ENCODE measurements at places on chromosomes 7 and 10.

DNA sequence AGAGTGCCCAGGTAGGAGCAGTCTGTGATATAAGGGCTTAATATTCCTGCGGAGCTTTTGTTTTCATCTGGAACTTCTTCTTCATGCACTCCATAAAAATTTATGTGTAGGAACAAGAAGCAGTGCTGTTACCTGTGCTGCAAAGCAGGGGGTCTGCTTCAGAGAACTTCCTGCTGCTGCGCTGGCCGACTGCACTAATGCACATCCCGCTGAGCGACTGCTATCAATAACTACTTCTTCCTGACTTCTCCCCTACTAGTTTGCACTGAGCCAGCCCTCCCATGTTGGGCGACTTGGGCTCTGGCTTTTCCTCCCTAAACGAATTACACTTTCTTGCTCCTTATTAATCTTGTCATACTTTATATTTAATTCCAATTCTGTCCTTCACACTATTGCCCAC, 150.3 kb downstream of the NEBL start:
- no peak for DNase-seq

DNA sequence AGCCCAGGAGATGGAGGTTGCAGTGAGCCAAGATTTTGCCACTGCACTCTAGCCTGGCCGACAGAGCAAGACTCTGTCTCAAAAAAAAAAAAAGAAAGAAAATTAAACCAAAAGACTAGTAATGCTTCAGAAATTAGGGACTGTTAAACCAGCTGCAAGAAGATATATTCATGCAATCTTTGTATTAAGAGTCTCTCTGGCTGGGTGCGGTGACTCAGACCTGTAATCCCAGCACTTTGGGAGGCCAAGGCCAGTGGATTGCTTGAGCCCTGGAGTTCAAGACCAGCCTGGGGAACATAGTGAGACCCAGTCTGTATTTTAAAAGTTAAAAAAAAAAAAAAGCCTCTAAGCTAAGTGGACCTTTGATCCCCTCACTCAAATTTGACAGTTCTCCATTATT, 2.5 kb upstream of the HNRNPF start:
- no peak for DNase-seq

GRCh38 chr10:90344226-90344625, 513.6 kb downstream of the HTR7 start:
- no peak for DNase-seq

DNA sequence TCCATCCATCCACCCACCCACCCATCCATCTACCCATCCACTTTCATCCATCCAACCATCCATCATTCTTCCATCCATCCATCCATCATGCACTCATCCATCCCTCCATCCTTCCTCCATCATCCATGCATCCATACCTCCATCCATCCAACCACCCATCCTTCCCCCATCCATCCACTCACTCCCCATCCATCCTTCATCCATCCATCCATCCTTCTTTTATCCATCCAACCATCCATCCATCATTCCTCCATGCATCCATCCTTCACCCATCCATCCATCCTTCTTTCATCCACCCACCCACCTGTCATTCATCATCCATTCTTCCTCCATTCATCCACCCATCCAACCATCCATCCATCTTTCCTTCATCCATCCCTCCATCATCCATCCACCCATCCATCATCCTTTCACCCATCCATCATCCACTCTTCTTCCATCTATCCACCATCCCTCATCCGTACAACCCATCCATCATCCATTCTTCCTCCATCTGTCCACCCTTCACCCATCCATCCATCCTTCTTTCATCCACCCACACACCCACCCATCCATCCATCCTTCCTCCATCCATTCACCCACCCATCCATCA, 428.2 kb downstream of the DNAJB6 start:
- DNase-seq = no peak

- no peak for DNase-seq
These were observed 928 bp upstream of the CSTF2T start for GRCh38 chr10:51700228-51700817.

DNA sequence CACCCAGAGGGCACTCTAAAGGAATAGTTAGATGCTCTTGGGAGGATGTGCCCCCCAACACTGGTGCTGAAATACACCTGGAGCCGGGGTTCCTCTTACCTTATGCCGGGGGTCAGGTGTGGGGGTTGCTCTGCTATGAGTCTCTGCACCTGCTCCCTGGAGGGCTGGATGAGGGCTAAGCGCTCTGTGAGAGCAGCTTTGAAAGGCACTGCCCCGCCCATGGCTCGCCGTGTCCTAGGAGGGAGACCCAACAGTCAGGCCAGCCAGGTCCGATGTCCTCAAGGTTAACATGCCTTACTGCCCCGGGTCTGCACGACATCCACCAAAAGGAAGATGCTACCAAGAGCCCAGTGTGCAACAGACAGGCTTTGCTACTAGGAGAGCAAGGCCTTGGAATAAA, 31.7 kb downstream of the PSPH start:
- no peak for DNase-seq

- no peak for DNase-seq
These were observed 13.5 kb downstream of the PRF1 start for GRCh38 chr10:70588859-70589570.

GRCh38 chr7:148611692-148612091, 21.1 kb downstream of the C7orf33 start:
- DNase-seq = no peak

DNA sequence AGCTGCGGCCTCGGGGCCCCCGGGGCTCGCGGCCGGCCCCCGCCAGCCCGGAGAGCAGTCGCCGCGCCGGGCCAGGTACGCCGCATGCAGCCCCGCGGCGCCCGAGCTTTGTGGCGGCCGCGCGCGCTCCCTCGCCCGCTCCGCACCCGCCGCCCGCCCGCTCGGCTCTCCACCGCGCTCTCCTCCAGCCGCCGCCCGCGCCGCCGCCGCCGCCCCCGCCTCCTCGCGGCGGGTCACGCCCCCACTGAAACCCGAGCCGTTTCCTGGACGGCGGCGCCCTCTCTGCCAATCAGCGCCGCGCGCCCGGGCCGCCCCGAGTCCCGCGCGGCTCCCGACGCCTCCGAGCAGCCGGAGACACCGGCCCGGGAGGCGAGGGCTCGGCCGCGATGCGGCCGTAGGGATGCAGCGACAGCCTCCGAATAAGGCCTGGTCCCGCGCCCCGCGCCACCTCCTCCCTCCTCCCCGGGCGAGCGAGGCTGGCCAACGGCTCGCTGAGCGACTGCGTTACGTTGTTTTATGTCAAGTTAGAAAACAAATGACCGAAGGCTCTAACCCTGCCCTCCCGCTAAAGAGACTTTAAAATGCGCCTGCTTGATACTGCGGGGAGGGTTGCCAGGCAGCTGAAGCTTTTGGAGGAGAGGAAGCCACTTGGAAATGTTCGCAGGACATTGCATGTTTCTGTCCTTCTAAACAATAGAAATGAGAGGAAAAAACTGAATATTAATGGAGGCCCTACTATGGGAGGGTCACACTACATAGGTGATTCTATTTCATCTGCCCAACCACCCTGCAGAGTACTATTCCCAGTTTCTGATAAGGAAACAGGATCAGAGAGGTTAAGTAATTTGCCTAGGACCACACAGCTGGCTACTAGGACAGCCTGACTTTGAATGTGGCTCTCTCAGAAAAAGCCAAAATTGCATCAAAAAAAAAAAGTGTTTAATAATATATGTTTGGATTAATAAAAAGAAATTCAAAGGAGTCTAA, at the start of gene FGFR2:
TSS of gene FGFR2 (minus strand) at position 182 of the 987 bp plus-strand sequence. CDS start 4,627 bp downstream, outside the sequence.
- DNase-seq = peak; percentile 38

GRCh38 chr10:43969506-43969905, 320.8 kb upstream of the ZNF32 start:
- DNase-seq = no peak

- DNase-seq = no peak
These were observed 75.1 kb downstream of the LYZL2 start for GRCh38 chr10:30554440-30554825.

- no peak for DNase-seq
These were observed 530 bp upstream of the ANXA7 start for GRCh38 chr10:73414230-73414945.

DNA sequence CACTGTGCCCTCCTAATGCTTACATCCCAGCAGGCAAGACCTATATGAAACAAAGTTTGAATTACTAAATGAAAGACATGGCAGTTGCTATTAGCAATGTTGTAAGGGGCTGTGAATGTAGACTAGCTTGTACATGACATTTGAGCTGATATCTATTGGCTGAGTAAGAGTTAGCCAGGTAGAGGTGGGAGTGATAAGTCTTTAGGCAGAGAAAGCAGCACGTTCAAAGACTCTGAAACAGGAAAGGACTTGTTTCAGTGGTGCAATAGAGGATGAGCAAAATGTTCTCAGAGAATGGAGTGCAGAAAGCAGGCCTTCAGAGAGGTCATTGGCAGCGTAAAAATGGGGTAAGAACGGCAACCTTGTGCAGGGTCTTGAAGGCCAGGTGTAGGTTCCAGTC, 687.6 kb downstream of the AUTS2 start:
- DNase-seq = no peak

- DNase-seq = no peak
These were observed 73.4 kb downstream of the SGMS1 start for GRCh38 chr10:50550291-50550839.

GRCh38 chr10:77581738-77582137, 55.9 kb downstream of the KCNMA1 start:
- no peak for DNase-seq

DNA sequence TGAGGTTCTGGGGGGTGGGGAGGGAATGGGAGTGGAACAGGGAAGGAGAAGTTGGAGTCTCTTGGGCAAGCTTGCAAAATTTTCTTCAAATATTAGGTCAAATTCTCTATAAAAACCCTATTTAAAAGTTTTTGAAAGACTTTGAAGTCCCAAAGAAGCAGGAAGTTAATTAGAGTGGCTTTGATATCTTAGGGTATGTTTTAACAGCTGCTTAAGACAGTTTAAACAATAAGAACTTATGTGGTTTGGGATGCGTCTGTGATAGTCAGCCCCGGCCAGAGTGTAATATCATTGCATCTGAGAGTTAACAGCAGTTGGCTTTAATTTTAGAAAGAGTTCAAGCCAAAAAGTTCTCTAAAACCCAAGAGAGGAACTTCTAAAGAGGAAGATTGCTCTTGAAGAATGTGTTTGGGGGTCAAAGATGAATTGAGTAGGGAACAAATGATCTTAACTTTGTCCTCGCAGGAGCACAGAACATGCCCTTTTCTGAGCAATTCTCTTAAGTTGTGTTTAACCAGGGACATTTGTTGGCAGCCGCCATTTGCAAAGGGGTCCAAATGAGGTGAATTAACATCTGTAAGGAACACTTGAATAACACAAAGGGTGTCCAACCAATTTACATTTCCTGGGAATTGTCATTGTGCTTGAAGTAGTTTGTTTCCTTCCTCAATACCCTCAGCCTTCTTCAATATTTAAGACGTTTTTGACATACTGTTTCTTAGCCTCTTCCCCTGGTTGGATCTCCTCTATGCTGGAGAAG, 182.4 kb downstream of the PTEN start:
- DNase-seq = no peak

DNA sequence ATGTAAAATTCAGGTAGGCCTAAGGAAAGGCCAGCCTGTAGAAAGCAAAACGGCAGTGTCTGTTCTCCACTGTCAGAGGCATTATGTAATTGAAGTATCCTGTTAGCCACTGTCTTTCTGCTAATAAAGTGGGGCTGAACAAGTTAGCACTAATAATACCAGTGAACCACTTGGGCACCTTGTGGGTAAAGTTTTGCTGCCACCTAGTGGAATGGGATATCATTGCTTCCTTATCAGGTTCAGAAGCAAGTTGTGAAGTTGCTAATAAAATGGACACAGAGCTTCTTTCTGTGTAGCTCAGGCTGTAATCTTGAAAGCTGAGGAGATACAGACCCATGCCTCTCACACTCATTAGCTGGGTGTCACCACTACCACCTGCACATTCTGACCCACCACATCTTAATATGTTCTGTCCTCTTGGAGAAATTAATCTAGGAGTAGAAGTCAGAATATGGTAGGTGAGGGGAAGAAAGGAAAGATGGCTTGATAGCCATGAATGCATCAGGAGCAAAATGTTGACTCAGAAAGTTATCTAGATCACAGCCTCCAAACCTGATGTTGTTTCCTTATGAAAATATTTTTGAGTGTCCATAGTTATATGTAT, 175.1 kb downstream of the SEPTIN7 start:
- peak; percentile 17 for DNase-seq

DNA sequence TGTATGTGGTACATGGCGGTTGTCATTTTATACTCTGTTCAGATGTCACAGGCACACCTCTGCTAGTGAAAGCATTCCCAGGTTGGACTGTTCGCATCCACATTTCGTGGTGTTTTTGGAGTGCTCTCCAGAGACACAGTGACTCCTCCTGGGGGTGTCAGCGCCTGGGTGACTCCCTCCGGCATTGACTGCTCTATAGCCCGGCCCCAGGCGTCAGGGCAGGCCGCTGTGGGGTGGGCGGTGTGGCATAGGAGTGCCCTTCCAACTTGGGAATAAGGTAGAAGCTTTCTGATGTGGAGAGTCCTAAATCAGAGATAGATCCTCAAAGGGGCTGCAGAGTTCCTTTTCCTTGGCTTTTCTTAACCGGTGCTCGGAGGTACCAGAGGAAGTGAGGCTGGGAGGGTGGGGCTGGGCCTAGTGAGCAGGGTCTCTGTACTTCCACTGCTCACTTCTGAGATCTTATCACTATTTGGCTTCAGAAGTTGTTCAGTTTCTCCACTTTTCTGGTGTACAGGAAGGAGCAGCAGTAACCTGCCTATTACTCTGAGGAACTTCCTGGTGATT, 32.3 kb downstream of the CCNY start:
- DNase-seq = no peak

DNA sequence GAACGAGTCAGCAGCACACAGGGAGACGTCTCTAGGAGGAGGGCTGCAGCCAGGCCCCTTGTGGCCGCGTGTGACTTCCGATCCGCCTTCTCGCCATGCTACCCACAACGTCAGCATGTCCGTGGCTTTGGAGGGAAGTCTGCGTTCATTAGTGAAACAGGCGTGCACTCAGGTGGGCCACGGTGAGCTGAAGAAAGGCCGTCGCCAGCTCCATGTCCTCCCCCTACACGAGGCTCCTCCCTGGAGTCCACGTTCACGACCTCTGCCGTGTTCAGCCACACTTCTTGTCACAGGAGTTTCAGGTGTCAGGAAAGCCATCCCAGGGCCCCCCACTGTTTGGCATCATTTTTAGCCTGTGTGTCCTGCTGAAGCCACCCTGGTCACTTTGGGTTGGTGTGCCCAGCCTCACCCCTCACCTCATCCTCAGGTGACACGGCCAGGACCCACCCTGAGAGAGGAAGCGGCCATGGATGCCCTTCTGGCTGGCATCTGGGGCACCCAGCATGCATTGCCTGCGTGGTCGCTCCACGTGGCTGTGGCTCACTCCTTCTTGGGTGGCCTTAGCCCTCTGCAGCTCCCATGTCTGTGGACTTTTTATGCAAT, 310.6 kb upstream of the SHH start:
- no peak for DNase-seq

DNA sequence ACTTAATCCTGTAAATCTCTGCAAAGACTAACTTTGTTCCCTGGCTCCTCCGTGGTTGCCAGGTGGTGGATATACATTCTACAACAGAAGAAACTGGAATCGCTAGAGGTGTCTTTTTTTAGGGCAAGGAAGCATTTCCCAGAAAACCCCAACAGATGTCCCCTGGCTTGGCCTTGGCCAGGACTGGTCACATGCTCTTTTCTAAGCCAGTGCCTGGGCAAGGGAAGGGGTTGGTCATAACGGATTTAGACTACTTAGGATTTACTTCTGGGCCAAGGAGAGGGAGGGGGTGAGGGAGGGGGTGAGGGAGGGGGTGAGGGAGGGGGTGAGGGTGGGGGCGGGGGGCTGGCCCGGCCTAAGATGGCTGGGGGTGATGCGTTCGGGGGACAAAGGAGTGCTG, 105.7 kb downstream of the SNX10 start:
- DNase-seq = no peak

Data from GM18507 (cell line).